Effector memory CD4-positive, alpha-beta T cell (primary cell): ENCODE measurements at places on chromosomes 6 and 20.

- DNase-seq, result no peak
Observed at GRCh38 chr6:111734068-111735061, 128.7 kb upstream of the TRAF3IP2 start.

GRCh38 chr6:161876231-161876630, 602.4 kb upstream of the AGPAT4 start:
- no peak for DNase-seq

DNA sequence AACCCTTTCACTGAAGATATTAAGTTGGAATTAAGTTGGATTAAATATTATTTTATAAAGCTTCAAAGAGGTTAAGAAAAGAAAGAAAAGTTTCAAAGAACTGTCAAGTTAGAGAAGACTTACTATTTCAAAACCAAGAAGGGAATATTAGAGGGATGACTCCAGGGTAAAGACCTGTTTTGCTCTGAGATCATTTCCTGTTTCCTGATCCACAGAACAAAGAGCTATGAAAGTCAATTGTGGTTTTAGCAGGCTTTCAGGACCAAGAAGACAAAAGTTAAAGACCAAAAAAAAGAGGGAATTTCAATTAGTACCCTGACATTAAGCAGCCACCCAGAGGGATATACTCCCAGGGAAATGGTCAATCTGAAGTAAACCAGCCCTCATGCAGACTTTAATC, 19.4 kb downstream of the ESF1 start:
- no peak for DNase-seq

DNA sequence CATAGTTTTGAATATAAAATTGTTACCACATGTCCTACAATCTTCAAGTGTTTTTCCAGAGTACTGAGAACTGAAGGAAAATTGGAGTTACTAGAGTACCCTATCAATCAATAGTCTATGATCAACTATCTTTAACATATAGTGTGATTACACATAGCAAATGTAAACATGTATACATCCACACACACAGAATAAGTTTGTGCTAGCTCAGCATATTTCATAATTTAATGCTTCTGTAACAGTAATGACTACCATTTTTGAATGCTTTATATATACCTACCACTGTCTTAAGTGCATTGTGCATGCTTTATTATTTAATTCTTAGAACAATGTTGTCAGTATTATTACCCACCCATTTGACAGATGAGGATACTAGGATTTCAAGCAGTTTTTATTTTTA, 523.9 kb downstream of the HAO1 start:
- no peak for DNase-seq

DNA sequence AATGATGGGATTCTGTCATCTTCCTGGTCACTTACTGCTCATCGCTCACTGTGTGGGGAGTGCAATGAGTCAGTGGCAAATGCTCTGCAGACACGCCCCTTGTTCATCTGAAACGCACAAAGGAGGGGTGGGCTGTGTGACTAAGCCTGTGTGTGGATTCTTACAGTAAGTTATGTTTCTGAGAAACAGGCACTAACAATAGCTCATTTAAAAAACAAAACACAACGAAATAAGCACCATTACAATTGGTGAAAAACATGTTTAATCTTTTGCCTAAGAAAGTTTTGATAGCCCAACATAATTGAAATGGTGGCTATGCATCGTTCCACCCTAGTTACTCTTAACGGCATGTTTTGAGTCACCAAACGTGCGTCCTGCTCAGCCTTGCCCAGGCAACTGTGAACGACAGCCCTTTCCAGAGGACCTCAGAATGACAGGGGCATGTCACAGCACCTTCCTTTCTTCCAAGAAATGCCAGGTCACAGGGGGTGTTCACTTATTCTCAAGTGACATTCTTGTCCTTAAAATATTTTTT, 118.4 kb upstream of the SGK1 start:
- peak; percentile 21 for DNase-seq
